Mucosa of gallbladder (tissue), 1 donor: ENCODE measurements at places on chromosomes 13 and 19. TPM values are rescaled to one million over a fixed set of nuclear protein-coding genes. Genes with fewer than 3 reads are reported as not detected.

Gene SIGLEC14
- 5.9 TPM for total RNA-seq

Gene ZNF584
- total RNA-seq = 13.9 TPM

Gene TMIGD2
- 0.98 TPM for total RNA-seq

Gene MCEMP1
- total RNA-seq = 0.14 TPM

Gene DMWD
- 66.0 TPM for total RNA-seq

Gene ZNF345
- 8.2 TPM for total RNA-seq

Gene SH3GL1
- 56.9 TPM for total RNA-seq

Gene ZGLP1
- total RNA-seq = 7.3 TPM

Gene TINCR
- 0.20 TPM for total RNA-seq

Gene DIRAS1
- total RNA-seq = 0.75 TPM

Gene SYCN
- 1.1 TPM for total RNA-seq

Gene CAPN12
- 206 TPM for total RNA-seq

Gene ZNF729
- not detected for total RNA-seq

Gene SGCG
- 0.20 TPM for total RNA-seq

Gene ZNF66
- total RNA-seq = 8.0 TPM

Gene UBE2L5
- not detected for total RNA-seq
